ENCODE measurements at places on chromosomes 5 and 9. TPM values are rescaled to one million over a fixed set of nuclear protein-coding genes. Genes with fewer than 3 reads are reported as not detected.
A peak's percentile ranks its signal among the peaks of the same experiment; 100 is the strongest.

- no peak for DNase-seq
These were observed 602.1 kb downstream of the TAF11L14 start for GRCh38 chr5:18236386-18236785.

DNA sequence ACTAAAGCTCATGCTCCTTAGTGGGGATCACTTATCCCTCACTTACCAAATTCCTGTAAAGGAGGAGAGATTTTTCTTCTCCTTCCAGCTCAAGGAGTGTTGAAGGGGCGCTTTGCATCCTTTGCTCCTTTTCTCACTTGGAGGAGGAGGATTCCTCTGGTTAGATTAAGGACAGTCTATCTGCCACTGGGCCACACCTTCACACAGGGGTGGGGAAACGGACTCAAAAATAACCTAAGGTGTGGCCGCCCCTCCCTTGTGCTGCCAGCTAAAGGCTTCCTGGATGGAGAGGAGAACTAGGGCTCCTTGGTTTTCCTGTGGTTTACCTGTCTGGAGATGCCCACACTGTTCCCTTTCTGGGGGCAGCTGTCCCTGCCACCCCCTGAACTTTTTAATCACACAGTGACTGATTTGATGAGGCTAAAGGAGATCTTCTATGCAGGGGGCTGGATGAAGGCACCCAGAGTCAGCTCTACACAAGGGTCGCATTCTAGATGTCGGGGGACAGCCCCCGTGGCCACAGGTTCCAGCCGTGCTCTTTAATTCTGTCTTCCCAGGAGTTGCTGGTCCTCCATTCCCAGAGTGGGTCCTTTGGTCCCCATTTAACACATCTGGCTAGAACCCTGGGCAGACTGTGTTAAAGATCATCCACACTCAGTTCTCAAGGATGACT lies 14.4 kb downstream of the GLRX start:
- no peak for DNase-seq

DNA sequence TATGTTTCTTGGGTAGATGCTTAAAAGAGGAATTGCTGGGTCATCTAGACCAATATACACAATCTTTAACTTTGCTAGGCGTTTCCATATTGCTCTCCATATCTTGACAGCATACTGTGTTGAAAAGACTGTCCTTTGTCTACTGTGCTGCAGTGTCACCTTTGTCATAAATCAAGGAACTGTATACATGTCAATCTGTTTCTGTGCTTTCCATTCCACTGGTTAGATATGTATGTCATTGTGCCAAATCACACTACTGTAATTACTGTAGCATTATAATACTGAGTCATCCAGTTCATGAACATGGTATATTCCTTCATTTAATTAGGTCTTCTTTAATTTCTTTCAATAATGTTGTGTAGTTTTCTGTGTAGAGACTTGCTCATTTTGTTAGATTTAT lies 149.7 kb upstream of the RASGRF2 start:
- DNase-seq: no peak

DNA sequence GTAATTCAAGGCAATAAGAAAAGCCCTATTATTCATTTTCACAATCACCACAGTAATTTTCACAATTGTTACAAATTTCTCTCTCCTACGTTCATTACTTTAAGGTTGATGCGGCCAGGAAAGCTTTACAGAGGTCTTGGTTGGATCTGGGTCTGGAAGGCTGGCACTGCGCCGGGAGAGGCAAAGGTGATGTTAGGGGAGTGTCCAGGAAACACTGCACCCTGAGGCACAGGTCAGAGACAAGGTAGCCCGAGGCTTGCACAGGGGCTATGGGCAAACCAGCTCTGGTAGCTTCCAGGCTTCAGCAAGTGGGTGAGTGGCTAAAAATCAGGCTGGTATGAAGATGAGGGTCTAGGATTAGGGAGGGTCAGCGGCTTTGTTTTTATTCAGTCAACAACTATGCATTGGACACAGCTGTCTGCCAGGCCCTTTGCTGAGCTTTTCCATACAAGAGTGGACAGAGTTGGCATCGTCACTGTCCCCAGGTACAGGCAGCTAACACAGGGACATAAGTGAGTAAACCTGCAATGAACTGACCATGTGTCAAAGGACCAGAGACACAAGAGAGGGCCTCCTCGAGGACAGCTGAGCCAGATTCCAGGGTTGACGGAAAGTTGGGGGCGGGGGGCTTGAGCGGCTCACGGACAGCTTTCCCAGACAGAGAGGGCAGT lies 12.4 kb upstream of the TENT4A start:
- DNase-seq: no peak

GRCh38 chr5:21823076-21823574 lies 1030.0 kb downstream of the CDH12 start:
- no peak for DNase-seq

- DNase-seq: no peak
These were observed 481.5 kb downstream of the EBF1 start for GRCh38 chr5:158618256-158618655.

DNA sequence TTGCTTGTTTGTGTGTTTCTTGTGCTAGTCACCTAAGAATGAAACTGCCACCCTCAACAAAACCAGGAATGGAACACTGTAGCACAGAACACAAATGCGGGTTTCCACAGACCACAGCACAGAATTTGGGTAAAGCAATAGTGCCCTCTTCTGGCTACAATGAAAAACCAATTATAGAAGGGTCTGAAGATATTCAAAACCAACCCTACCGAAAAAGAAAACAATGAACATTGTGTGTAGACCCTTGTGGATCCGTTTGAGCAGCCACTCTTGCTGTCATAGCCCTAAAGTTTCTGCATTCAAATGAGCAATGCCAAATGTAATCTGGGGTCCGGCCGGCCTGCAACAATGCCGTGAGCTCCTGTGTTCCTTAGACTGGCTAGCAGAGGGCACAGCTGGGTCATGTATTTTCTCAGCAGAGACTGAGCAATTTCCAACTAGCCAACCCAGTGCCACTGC lies 8.3 kb upstream of the ENC1 start:
- no peak for DNase-seq

GRCh38 chr9:21789541-21790037 lies 12.8 kb upstream of the MTAP start:
- peak; percentile 63 for DNase-seq

- no peak for DNase-seq
These were observed 55.4 kb downstream of the LHX2 start for GRCh38 chr9:124066783-124067577.

GRCh38 chr5:162174358-162174974 lies 106.9 kb downstream of the GABRG2 start:
- no peak for DNase-seq

DNA sequence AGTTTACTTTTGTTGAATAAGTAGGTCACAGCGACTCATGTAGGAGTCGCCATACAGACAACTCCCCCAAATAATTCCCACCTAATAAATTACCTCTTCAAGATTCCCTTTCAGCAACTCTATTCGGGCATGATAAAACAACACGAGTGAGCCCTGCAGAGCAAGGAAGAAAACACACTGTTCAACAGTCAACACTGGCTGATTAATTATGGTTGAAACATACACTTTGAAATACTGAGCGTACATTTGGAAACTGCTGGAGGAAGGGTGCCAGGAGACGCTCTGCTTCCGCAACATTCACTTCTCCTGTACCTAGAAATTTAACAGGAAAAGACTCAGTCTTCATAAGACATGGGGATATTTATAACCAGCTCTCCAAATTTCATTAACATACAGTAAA lies 117.5 kb downstream of the TTC39B start:
- DNase-seq: no peak

- no peak for DNase-seq
These were observed 632 bp upstream of the SPINK13 start for GRCh38 chr5:148267962-148268361.

DNA sequence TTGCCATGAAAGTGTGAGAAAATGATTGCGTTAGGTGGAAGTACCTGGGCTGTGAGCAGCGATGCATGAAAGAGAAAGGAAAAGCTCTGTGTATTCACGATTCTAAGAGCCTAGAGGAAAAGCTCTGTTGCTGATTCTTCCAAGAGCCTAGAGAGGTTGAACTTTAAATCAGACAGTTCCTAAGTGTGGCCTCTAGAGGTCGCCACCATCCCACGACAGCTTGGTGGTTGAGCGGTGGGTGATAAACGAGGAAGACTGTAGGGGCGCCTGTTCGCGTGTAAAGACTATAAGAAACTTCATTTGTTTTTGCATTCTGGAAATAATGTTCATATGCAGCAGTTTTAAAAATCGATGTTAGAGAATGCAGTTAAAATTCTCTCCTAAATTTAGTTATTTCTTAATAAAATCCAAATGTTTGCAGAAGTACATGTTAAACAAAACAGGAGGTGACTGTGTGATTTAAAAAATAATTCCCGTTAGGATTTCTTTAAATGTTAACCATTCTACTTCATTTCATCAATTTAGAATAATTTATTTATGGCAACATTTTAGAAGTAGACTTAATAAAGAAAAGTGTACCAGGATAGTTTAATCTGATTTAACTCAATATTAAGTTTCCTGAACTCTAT lies 107.7 kb downstream of the TENT4A start:
- no peak for DNase-seq

GRCh38 chr9:80698725-80699410 lies 990.5 kb downstream of the TLE1 start:
- DNase-seq: no peak

- no peak for DNase-seq
These were observed 226.0 kb upstream of the PTGER4 start for GRCh38 chr5:40453689-40454088.

DNA sequence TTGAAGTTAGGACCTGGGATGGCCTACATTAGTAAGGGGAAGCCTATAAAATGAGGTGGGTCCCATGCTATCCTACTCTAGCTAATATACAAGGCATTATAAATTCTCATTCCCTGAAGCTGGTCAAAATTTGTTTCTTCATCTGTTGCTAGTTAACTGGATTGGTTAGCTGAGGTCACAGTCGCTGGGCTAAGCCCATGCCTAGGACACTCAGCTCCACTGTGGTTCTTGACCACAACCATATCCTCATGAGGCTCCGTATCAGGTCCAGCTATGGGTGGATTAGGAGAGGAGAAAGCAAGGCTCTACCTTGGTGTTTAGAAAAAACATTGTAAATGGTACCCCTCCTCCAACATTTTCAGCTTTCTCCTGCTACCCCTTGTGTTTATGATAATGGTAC lies 52.8 kb upstream of the RAI14 start:
- DNase-seq: no peak

DNA sequence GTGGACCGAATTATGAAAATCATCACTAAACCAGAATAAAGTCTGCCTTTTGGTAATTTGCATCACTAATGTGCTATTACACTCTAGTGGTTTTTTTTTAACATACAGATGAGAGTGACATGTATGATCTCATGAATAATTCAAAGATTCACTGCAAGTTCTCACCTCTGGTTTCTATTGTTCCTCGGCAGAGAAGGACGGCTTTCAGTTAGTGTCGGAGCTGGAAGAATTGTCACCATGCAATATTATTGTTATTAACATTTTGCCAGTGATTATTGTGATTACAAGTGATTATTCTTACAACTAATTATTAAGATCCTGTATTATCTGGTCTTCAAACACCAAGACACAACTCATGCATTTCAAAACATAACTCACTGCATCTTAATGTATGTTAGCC lies 366.6 kb upstream of the RPS23 start:
- no peak for DNase-seq

GRCh38 chr5:83470526-83471404 lies 779 bp upstream of the VCAN start:
- no peak for DNase-seq

DNA sequence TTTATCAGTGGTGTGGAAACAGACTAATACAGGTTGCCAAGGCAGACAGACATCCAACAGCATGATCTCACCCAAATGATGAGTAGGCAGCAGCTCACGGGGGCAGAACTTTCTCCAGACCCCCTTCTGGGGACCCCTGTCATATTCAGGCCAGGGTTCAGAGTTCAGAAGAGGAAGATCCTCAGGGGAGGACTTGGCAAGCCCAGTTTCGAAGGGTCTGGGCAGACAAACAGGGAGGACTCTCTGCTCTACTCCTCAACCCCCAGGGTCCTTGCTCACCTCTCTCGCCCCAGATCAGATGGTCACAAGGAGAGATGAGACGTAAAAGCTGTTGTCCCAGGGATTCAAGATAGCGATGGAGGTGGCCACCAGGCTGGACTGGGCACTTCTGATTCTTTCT lies 215.1 kb upstream of the MVB12B start:
- no peak for DNase-seq

GRCh38 chr9:123456011-123456410 lies 100.0 kb downstream of the CRB2 start:
- DNase-seq: no peak

- no peak for DNase-seq
These were observed 6.4 kb upstream of the EEIG1 start for GRCh38 chr9:127987103-127987614.

- DNase-seq: peak; percentile 34
These were observed 113.3 kb downstream of the PPP2R2B start for GRCh38 chr5:146765089-146765832.

DNA sequence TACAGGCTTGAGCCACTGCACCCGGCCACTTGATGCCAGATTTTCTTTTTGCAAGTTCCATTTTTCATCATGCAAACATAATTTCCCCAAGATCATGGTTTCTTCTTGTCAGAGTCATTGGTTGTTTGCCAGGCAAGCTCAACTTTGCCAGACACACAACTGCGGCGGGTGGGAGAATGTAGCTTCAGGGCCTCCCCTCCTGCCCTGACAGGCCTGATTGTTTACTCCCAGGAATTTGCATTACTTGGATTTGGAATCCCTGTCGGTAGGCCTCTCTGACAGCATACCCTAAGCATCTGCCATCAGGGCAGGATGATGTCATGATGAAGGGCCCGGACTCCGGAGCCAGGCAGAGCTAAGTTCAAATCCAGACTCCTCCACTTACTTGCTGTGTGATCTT lies 15.1 kb downstream of the RPS14 start:
- DNase-seq: peak; percentile 53

- DNase-seq: no peak
These were observed 71.0 kb downstream of the IPO11 start for GRCh38 chr5:62483556-62483955.

- no peak for DNase-seq
These were observed 1808.8 kb upstream of the ACO1 start for GRCh38 chr9:30575691-30576090.

DNA sequence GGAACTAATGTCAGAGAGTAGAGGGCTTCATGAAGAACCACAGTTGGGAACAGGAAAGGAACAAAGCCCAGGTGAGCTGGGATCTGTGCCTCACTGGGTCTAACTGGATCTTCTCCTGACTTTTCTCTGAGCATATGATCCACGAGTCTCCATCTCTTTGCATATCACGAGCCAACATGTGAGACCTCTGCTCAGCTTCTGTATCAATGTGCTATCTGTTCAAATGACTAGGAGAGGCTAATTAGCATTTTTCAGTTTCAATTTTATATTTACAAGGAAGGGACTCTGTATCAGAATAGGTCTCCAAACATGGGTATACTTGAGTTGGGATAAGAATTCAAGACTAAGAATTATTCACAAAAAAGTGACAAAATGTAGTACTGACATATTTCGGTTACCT lies 73.8 kb upstream of the SGCD start:
- no peak for DNase-seq

- DNase-seq: peak; percentile 82
These were observed 125.9 kb upstream of the OSMR start for GRCh38 chr5:38719916-38720315.

GRCh38 chr9:97411440-97411788 lies 482 bp upstream of the TDRD7 start:
- no peak for DNase-seq

GRCh38 chr5:126099077-126099476 lies 324.1 kb upstream of the GRAMD2B start:
- no peak for DNase-seq

- no peak for DNase-seq
These were observed 202.3 kb downstream of the LRRC70 start for GRCh38 chr5:62780888-62781287.

TMEFF1 gene
- 0.10 TPM for polyA plus RNA-seq

ABLIM3 gene
- 14.0 TPM for polyA plus RNA-seq

FOXD4L3 gene
- polyA plus RNA-seq: not detected

ENG gene
- polyA plus RNA-seq: 23.3 TPM

ALDOB gene
- polyA plus RNA-seq: not detected

TTC16 gene
- polyA plus RNA-seq: 0.07 TPM

GRXCR2 gene
- not detected for polyA plus RNA-seq
